ENCODE measurements at places on chromosomes 7 and 10. TPM values are rescaled to one million over a fixed set of nuclear protein-coding genes. Genes with fewer than 3 reads are reported as not detected.
A peak's percentile ranks its signal among the peaks of the same experiment; 100 is the strongest.

Gene NSMCE4A
- 67.1 TPM for total RNA-seq

Gene SUFU
- total RNA-seq = 12.9 TPM

Gene TMEM273
- total RNA-seq = 72.0 TPM

Gene MOGAT3
- not detected for total RNA-seq

Gene MYL10
- total RNA-seq = not detected

Gene FOXI2
- total RNA-seq = not detected

Gene MAGI2
- total RNA-seq = 0.09 TPM

Gene CRHR2
- not detected for total RNA-seq

Gene NEUROD6
- total RNA-seq = not detected

Gene TEX47
- not detected for total RNA-seq

GRCh38 chr10:128566361-128566968 is 440.2 kb upstream of the MKI67 start:
- no peak for DNase-seq

- no peak for DNase-seq
Observed at GRCh38 chr7:47330026-47330425, 251.9 kb downstream of the TNS3 start.

GRCh38 chr10:88857831-88858230 is 6.2 kb upstream of the ANKRD22 start:
- DNase-seq = no peak

DNA sequence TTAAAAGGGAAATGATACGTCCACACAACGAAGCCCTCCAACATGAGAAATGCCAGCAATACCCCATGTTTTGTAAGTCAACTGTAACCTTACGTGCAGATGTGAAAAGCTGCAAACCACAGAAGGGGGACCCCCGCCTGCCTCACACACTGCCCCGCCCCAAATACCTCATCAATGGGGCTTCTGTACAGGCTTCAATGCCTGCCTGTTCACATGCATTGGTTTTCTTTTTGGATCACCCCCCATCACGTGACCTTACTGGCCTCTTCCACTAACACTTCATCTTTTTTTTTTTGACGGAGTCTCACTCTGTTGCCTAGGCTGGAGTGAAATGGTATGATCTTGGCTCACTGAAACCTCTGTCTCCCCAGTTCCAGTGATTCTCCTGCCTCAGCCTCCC is 224.0 kb downstream of the TNS3 start:
- no peak for DNase-seq

DNA sequence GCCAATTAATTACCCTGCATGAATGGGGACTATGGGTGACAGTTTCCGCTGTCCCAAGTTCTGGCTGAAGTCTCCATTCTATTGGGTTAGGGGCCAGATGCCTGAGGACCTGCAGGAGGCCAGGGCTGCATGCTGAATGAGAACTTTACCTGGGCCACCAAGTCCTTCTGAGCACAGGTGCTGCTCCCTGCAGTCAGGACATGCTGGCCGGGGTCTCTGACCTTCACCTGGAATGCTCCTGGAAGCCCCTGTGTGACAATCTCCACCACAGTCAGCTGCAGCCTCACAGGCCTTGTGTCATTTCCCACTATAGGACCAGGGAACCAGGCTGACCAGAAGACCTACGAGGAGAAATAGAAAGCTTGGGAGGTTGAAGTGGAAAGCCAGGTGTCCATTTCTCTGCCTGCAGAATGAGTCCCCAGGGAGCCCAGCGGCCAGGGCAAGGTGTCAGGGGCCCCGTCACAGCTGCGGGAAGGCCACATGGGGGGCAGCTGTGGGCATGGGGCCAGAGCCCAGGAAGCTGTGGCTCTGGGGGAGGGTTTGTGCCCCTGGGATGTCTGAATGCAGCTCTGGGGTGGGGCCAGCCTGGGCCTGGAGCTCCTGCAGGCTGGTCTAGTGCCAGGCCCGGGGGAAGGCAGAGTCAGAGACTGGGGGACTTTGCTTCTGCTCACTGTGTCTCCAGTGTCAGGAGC is 5.6 kb upstream of the GIMAP8 start:
- DNase-seq = peak; percentile 26

- no peak for DNase-seq
Observed at GRCh38 chr10:88136712-88137111, 273.3 kb downstream of the PTEN start.

All from activated CD8-positive, alpha-beta memory T cell treated with anti-CD3 and anti-CD28 coated beads, Interleukin-2, amount 10 ng/mL, durations not matched to agents 7 days and 5 days (primary cell).